Left lobe of liver (tissue), 2 donors: ENCODE measurements at places on chromosomes 16 and 17.

DNA sequence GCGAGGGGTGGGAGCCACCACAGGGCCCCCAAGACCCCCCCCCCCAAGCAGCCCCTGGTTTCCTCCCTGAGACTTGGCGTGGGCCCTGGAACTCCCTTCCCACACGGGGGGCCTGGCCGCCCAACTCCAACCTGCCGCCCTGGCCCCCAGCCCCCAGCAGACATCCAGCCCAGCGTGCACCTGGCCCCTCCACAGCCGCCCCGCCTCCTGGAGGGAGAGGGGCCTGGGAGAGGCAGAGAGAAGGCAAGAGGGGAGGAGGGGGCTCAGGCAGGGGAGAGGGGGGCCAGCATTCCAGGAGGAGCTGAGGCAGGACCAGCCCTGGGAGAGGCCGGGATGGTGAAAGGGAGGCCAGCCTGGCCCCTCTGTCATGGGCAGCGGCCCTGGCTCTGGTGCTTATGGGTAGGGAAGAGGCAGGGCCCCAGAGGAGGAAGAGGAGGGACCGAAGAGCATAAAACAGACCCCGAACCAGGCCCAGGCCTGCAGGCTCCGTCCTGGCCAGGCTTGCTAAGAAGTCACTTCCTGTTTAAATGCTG is 16.7 kb downstream of the IL34 start:
- DNase-seq = no peak

DNA sequence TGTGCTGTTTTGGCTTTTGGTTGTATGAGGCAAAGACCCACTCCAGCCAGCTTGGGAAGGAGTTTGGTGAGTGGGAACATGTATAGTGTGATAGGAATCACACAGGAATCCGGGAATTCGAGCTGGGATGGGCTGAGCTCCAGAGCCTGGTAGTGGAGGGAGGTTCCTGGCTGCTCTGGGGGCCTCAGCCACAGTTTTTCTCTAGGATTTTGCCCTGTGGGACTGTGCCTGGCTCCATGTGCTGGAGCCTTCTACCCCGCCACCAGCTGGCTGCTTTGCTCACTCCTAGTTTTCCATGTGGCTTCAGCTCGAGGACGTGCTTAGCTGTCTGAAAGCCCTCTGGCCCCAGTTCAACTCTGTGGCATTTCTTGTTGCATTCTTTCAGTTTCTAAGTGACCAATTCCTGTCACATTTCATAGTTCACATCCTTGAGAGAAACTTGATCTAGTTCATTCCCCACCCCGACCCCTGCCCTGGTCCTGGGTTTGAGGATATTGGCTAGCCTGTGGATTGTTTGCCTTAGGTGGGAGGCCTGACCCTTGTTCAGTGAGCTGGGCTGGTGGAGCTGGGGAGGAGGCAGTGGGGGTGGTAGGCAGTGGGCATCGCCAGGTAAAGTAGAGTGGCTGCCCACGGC is 5.0 kb downstream of the SEC14L1 start:
- peak; percentile 60 for DNase-seq

DNA sequence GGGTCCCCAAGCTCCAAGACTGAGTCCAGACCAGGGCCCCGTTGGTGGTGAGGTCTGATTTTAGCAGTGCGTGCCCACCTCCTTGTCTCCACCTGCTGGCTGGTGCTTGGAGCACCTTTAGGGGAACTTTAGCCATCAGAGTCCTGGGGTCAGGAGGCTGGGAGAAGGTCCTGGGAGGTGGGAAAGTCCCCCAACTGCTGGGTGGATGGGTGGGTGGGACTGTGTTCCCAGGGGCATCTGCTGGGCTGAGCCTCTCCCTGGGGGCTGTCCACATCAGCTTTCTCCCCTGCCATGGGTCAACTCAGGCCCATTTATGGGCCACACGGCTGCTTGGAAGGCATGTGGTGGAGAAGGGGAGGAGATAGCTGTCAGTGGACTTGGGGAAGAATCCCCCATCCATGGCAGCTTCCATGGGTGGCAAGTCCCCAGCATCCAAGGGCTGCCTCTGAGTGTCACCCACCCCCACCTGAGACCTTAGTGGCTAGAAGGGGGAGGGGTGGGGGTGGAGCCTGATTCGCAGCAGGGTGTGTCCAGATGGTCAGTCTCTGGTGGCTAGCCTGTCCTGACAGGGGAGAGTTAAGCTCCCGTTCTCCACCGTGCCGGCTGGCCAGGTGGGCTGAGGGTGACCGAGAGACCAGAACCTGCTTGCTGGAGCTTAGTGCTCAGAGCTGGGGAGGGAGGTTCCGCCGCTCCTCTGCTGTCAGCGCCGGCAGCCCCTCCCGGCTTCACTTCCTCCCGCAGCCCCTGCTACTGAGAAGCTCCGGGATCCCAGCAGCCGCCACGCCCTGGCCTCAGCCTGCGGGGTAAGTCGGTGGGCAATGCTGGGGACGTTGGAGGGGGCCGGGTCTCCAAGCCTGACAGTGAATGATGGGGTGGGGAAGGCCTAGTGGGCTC is at the start of gene TRPV2:
Gene TRPV2, plus strand, starts transcription at position 541 of the 894 bp plus-strand sequence. CDS start 2,098 bp downstream, outside the sequence.
- peak; percentile 61 for DNase-seq

GRCh38 chr17:1640329-1641064 is 5.0 kb downstream of the SCARF1 start:
- DNase-seq = no peak

GRCh38 chr17:10192972-10193371 is 5.4 kb downstream of the GAS7 start:
- DNase-seq = no peak

DNA sequence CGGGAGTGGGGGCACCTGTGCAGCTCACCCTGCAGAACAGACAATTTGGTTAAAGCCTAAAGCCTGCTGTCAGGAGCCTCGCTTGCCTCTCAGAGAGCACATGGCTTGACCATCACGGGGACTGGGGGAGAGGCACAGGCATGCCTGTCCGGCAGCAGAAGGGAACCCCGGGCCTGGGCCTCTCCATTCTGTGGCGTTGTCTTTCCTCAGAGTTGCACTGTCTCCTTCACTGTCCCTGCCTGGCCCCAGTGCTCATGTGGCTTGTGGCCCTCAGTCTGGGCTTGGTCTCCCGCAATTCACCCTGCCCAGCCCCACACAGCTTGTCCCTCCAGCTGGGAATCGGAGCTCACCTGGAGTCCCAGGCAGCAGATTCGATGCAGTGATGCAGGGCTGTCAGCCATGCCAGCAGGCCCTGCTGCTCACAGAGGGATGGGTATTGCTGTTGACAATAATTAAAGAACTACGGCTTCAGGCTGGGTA is 189.9 kb downstream of the SEC14L1 start:
- DNase-seq = peak; percentile 44

GRCh38 chr16:66660422-66661209 is 35.9 kb downstream of the CMTM4 start:
- peak; percentile 67 for DNase-seq

GRCh38 chr17:42107124-42107523 is 5.4 kb downstream of the DHX58 start:
- DNase-seq = no peak

- peak; percentile 88 for DNase-seq
These were observed 107.0 kb downstream of the ANKRD11 start for GRCh38 chr16:89383095-89384003.

GRCh38 chr17:55672585-55673501 is 49.8 kb downstream of the TMEM100 start:
- no peak for DNase-seq

- DNase-seq = no peak
These were observed 233.1 kb downstream of the CBLN1 start for GRCh38 chr16:49048557-49048956.

GRCh38 chr16:85615852-85616606 is 2.9 kb downstream of the GSE1 start:
- DNase-seq = no peak

- DNase-seq = no peak
These were observed 16.7 kb downstream of the SOCS3 start for GRCh38 chr17:78343187-78343542.

DNA sequence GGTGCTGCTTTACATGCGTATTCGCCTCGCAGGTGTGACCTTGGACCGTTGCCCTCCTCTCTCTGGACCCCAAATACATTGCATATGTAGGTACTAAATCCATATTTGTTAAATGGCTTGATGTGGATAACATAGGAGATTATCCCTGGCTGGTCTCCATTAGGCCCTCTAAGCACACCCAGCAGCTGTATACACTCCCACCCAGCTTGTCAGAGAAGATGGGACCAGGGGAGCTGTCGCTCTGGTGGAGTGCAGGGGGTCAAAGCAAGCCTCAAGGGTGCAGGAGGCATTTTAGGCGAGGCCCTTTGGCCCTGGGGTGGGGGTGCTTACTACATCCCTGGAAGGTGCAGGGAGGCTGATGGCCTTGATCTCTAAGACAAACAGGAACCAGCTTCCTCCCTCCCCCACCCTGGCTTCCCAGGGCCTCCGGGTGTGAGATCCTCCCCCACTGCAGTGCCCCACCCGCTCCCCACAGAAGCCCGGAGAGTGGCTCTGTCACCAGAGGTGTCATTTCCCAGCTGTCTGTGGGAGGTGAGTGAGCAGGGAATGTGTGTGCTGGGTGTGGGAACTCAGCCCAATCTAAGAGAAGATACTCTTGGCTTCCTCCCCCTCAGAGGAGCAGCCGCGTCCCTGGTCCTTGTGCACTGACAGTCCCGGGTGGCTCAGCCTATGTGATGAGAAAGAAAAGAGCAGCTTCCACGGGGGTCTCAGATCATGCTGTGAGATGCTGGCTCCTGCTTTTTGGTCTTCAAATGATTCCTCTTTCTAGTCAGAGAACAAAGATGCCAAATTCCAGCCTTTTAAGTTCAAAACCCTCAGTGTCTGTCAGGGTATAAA is 1.4 kb upstream of the VAMP2 start:
- DNase-seq = no peak

- no peak for DNase-seq
These were observed 849.1 kb upstream of the RBFOX1 start for GRCh38 chr16:6483469-6484033.

- peak; percentile 86 for DNase-seq
These were observed 30.8 kb downstream of the HLF start for GRCh38 chr17:55295411-55296170.

DNA sequence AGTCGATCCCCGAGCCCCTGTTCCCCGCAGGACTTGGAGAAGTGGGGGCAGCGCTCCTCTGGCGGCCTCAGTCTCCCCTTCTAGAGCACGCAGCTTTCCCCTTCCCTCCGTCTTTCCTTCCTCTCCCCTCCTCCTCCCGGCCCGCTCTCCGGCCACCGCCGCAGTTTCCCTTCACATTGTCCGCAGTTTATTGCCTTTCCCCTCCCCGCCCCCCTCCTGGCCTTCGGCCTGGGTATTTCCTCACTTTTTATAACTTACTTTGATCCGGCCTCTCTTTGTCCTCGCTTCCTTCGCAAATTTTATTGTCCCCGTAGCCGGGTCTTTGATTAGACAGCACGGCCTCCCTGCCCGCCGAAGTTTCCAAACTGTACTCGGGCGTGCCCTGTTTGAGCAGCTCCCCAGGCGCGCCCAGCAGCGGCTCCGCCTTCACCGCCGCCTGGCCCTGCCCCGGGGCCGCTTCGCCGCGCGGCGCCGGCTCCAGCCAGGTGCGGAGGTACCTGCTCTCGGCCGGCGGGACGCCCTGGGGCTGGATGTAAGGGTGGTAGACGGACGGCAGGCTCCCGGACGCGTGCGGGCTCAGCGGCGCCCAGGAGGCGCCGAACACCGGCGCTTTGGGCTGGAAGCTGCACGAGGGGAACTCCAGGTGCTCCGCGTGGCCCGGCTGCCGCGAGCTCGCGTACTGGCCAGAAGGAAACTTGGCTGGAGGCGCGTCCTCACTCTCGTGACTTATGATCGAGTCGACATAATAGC is 488 bp downstream of the HOXB9 start:
- DNase-seq = no peak

GRCh38 chr17:54013072-54013471 is 190.3 kb downstream of the KIF2B start:
- no peak for DNase-seq

DNA sequence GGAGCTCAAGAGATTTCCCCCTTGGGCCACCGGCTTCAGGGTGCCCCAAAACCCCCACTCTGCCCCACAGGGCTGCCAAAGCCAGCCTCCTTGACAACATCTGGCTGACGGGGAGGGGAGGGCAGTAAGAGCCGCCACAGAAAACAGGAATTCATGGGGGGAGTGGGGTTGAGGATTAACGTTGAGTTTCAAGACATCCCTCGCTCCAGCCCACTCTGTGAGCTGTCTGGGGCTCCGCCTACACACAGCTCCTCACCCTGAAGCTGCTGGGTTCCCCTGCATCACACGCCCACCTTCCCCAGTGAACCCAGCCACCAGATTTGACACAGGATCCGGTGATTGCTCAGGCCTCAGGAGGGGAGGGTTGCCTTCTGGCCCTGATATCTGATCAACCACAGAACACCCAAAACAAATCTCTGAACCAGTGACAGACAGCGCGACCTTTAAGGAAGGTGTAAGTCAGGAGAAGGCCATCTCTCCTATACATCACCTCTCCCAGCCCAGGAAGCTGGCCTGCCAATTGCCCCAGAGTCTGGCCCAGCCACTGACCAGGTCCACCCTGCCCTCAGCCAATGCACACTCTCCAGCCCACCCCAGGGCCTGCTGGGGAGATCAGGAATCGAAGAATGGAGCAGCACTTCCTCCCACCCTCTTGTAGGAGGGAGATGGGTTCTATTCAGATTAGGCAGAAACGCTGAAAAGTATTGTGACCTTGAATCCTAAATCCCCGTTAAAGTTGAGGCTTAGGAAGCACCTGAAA is 132.1 kb downstream of the CLEC16A start:
- no peak for DNase-seq

- DNase-seq = no peak
These were observed 663 bp downstream of the PRR35 start for GRCh38 chr16:560701-561412.

DNA sequence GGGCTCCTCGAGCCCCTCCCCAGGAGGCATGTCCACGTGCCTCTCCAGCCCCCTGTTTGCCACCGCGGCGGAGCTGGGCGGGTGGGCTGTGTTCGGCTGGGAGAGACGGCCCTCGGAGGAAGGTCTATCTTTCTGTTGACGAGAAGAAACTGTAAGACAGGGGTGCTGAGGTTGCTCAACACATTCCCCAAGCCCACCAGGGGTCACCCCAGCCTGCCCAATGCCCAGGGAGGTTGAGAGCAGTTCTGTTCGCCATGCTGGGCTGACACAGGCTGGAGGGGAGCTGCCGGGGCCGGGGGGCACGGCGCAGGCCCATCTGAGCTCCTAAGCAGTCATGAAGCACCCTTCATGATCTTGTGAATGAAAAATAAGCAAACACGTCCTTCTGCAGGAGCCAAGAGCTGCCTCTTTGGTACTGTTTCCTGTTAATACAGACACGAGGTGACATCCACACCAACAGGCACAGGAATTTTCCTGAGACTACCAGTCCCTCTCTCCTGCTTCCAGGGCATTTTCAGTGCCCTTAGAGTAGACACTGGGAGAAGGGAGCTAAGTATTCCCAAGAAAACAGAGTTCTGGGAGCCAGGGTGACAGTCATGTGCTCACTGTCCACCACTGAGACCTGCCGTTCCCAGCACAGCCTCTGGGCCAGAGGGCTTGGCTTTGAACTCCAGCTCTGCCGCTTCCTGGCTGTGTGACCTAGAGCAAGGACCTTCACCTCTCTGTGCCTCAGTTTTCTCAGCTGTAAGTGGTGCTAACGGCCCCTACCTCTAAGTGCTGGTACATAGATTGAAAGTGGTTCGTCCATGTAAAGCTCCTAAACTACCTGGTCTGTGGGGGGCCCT is 9.2 kb downstream of the UBALD2 start:
- DNase-seq = peak; percentile 48

- no peak for DNase-seq
These were observed 2.1 kb downstream of the CPPED1 start for GRCh38 chr16:12801511-12802042.
